Adrenal gland (tissue), 19 donors: ENCODE measurements at places on chromosomes 4 and X.

- no peak for DNase-seq
Measured at GRCh38 chr4:27917381-27917780, 1056.7 kb downstream of the STIM2 start.

DNA sequence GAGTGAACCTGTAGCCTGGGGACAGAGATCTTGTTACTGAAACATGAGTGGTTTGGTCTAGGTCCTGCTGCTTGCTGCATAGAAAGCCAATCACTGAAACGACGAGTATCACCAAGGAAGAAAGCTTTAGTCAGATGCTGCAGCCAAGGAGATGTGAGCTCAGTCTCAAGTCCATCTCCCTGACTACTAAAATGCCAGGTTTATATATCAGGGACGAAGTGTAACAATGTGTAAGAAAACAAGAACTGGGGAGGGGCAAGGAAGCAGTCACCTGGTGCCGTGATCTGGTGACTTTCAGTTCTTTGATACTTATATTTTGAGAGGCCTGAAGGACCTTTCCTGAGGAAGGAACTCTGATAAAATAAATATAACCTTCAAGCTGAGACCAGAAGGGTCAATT, 19.6 kb upstream of the ABRAXAS1 start:
- no peak for DNase-seq

DNA sequence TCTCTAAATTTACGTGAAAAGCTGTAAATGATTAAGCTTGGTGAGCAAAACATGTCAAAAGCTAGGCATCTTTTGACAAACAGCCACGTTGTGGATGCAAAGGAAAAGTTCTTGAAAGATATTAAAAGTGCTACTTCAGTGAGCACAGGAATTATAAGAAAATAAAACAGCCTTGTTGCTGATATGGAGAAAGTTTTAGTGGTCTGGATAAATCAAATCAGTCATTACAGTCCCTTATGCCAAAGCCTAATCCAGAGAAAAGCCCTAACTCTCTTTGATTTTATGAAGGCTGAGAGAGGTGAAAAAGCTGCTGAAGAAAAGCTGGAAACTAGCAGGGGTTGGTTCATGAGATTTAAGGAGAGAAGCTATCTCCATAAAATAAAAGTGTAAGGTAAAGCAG, 487.2 kb downstream of the CCSER1 start:
- DNase-seq: no peak

GRCh38 chr4:61447918-61448317, 247.8 kb downstream of the ADGRL3 start:
- DNase-seq: no peak

DNA sequence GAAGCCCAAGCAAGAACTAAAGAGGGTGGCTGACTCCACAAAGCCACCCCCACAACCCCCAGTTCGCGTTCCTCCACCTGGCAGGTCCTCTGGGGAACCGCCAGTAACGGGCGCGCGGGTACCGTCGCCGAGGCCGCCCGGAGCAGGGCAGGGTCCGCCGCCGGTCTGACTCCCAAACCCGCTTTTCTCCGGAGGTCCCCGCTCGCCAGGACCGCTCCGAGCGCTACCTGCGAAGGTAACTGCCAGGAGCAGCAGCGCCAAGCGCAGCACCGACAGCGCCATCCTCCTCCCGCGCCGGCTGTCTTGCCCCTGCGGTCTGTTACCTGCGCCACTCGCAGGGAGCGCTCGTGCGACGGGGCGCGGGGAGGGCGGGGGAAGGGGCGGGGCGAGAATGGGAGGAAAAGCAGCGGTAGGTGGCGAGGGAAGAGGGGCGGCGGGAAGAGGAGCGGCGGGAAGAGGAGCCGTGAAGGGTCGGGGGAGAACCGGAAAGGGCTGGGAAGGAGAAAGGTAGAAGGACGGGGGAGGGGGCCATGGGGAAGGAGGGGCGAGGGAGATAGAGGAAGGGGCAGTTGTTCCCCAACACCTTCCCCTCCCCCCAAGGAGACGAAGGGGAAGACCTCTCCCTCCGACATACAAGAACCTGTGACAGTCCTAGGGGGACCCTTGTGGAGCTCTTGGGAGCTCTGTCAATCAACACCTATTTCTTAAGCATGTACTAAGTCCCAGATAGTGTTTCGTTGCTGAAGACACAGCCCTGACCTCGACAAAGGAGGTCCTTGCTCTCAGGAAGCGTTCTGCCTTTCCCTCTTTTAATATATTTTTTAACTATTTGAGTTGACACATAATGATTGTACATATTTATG, at the start of gene SPINK2:
Gene SPINK2 (minus strand): TSS at position 321 of the 863 bp plus-strand sequence. CDS start 39 bp downstream, at position 282.
- DNase-seq: no peak

GRCh38 chrX:133983256-133983973, 2.0 kb downstream of the GPC3 start:
- no peak for DNase-seq

- DNase-seq: no peak
Measured at GRCh38 chr4:3369781-3370674, 71.7 kb upstream of the HGFAC start.

- no peak for DNase-seq
Measured at GRCh38 chr4:94431388-94431787, 20.4 kb upstream of the PDLIM5 start.

- DNase-seq: no peak
Measured at GRCh38 chrX:1813809-1814208, 198.9 kb downstream of the ASMT start.

- no peak for DNase-seq
Measured at GRCh38 chrX:39453889-39454621, 643.7 kb downstream of the BCOR start.

DNA sequence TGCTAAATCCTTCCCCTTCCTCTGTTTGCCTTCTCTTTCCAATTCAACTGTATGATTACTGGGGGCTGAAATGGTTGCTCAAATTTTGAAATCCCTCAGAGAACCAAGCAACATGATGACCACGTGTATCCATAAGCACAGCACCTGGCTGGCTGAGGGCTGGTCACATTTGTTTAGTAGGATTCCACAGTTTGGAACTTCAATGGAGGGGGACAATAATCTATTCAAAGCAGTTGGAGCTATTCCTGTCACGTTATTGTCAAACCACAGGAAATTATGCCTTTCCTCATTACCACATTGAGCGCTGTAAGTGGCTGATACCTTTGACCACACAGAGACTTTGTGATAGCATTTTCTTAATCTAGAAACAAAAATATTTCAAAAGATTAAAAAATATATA, 7.0 kb downstream of the TMSB4X start:
- no peak for DNase-seq

DNA sequence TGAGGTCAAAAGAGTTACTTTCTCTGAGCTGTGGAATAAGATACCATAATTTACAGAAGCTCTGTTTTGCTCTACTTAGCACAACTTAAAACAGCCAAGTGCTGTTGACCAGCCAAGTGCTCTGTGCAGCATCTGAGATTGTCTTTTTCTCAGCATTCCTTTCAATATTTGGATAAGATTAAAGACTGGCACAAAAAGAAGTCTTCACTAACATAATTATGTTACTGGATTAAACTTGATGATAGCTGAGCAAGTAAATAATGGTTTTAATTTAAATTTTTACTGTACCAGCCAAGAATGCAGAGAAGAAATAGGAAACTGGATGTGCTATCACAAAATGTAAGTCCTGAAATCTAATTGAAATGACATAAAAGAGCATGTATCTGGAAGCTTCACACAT, 60.4 kb downstream of the NPY2R start:
- no peak for DNase-seq

DNA sequence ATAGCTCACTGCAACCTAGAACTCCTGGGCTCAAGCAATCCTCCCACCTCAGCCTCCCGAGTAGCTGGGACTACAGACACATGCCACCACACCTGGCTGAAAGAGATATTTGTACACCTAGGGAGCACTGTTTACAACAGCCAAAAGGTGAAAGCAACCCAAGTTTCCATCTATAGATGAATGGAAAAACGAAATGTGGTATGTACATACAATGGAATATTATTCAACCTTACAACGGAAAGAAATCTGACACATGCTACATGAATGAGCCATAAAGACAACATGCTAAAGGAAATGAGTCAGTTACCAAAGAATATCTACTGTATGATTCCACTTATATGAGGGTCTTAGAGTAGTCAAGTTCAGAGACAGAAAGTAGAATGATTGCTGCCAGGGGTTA, 52.2 kb downstream of the ABCG2 start:
- DNase-seq: no peak

- no peak for DNase-seq
Measured at GRCh38 chrX:13894888-13895565, 78.1 kb upstream of the GPM6B start.

- DNase-seq: no peak
Measured at GRCh38 chrX:18981124-18981807, 2.6 kb downstream of the PHKA2 start.

GRCh38 chrX:69323786-69324720, 158.8 kb upstream of the PJA1 start:
- no peak for DNase-seq

DNA sequence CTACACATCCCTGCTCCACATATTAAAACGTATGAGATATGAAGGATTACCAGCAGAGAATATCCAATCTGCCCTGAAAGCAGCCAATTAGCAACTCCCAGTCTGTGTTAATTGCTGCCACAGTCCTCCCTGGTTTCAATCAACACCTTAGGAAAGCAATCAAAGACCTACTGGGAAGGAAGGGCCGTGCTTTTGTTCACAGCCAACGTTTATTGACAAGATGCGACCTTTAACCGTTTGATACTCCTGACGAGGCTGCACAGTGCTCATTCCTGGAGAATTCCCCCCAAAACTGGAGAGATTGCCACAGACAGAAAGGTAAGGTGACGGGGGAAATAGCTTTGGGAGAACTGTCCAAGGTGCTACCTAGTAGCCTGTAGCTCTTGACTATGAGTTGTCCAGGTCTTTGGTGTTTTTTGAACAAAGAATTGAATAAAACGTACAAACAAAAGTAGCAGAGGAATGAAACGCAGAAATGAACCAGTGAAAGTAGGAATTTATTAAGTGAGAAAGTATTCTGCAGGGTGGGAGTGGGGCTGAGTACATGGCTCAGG, 596.5 kb downstream of the NLGN4X start:
- DNase-seq: no peak

- no peak for DNase-seq
Measured at GRCh38 chr4:104447294-104447693, 47.4 kb downstream of the CXXC4 start.

GRCh38 chr4:176436293-176436973, 116.7 kb downstream of the SPCS3 start:
- no peak for DNase-seq

DNA sequence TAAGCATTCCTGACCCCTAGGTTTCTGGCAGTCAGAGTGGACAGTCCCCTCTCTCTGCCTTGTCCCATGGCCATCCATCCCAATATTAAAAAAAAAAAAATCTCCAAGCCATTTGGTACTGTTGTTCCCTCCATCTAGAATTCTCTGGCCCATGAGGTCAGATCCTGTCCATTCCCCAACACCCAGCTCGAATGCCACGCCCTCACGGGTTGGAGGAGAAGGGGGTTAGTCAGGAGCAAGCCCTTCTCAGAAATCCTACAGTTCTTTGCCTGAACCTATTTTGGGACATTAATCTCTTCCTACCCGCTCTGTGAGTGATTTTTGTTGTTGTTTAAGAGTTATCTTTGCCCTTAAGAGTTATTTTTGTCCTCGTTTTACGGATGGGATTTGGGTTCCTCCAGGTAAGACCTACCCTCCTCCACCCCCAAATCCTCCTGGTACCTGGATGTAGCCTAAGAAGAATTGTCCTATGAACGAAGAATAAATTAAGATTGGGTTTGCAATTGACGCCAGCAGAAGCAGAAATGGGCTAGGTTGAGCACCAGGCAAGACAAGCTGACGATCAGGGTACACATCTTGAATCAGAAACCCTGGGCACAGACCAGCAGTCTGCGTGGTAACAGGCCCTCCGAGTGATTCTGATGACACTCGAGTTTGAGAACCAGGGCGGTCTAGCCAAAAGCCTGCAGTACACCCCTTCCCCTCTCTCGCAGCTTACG, 977 bp downstream of the RNF175 start:
- no peak for DNase-seq

GRCh38 chrX:11053351-11053750, 57.8 kb upstream of the HCCS start:
- DNase-seq: no peak

GRCh38 chrX:120603707-120604360, at the start of gene MCTS1:
Gene MCTS1 (plus strand): TSS chrX:120604101. CDS start chrX:120604237, 136 bp downstream.
- peak; percentile 86 for DNase-seq

DNA sequence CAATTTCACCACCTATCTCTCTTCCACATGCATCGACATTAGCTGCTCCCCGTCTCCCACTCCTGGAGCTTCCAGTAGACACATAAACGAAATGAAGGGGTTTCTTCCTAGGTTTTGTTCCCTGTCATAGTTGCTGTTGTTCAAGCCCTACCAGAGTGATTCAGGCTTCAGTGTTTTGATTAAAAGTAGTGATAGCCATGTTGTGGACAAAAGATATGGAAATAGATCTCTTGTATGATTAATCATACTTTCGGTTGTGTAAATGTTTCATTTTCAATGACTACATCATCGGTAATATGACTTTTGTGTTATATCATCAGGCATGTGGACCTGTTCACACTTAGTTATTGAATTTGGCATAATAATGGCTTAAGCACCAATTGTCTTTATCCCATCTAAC, 96.5 kb upstream of the KLF3 start:
- no peak for DNase-seq

DNA sequence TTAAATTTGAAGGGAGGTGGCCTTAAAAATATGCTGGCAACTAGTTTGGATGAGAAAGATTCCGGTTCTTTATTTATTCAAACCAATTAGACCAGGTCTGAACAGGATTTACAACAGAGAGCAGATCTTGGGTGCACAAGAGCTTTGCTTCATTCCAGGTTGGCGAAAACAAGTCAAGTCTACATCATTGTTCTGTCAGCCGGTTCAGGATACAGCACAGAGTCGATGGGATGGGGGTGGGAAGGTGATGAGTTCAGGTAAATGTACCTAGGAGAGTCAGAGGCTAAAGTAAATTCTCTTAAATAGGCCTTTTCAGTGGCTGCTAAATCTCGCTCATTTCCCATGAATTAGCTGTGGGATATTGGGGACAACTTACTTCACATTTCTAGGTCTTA, 882 bp upstream of the STIM2 start:
- DNase-seq: no peak

DNA sequence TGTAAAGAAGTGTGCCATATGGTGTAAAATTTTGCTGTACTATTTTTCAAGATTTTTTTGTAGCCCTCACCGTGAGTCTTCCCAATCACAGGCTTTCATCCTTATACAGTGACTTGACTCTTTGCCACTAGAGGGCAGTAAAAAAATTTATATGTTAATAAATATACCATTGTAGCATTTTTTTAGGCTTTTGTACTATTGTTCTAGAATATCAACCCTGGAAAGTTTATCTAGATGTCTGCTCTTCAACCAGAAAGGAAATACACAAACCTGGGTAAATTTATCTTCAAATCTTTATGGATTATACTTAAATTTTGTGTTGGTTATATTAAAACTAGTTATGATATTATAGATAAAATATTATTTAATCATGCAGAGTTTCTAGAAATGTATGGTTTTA, 235.3 kb downstream of the TENM3 start:
- no peak for DNase-seq

GRCh38 chrX:44439242-44439794, 95.8 kb upstream of the EFHC2 start:
- no peak for DNase-seq

DNA sequence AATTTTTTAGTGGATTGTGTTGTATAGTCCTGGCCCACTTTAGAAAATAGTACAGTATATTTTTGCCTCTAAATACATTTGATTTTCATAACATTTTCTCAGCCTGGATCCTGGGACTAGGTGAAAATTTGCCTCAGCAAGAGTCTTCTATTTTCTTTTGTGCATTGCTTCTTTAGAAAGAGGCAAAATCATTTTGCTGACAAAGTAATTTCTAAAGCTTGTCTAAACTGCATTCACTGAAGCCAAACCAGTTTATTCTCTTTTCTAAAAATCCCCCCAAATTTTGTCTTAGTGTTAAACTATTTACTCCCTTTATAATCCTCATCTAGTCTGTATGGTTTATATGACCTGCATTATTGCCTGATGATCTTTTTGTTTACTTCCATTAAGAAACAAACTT, 326.3 kb downstream of the C4orf33 start:
- DNase-seq: no peak
